Urinary bladder (tissue), 4 donors: ENCODE measurements at places on chromosomes 11 and 22. TPM values are rescaled to one million over a fixed set of nuclear protein-coding genes. Genes with fewer than 3 reads are reported as not detected.

CPT1A gene
- 20.4 TPM for total RNA-seq

RAB36 gene
- 2.0 TPM for total RNA-seq

LDLRAD3 gene
- 13.8 TPM for total RNA-seq

DNA sequence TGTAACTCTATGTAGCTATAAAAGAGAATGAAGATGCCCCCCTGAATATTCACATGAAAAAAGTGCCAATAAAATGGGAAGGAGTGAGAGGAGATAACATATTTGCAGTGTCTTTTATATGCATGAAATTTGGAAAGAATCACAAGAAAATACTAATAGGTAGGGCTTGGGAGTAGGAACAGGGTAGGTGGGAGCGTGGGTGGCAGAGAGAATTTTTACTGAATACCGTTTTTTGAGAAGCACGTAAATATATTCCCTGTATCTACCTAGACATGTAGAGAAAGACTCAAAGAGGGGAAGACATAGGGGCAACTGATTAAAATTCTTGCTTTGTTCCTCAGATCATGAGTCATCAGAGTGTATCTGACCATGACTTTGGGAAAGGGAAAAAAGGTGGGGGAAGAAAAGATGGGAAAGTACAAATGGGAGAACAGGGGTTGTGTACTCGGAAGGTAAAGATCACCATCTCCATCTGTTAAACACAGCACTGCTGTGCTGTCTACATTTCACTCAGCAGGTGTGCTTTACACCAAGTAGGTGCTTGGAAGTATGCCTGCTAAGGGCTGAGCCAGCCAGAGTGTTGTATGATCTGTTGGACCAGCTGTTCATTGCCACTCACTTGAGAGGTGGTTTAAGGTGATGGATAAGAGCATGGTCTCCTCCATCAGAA, 16.0 kb downstream of the PRR5L start:
- no peak for DNase-seq

DNA sequence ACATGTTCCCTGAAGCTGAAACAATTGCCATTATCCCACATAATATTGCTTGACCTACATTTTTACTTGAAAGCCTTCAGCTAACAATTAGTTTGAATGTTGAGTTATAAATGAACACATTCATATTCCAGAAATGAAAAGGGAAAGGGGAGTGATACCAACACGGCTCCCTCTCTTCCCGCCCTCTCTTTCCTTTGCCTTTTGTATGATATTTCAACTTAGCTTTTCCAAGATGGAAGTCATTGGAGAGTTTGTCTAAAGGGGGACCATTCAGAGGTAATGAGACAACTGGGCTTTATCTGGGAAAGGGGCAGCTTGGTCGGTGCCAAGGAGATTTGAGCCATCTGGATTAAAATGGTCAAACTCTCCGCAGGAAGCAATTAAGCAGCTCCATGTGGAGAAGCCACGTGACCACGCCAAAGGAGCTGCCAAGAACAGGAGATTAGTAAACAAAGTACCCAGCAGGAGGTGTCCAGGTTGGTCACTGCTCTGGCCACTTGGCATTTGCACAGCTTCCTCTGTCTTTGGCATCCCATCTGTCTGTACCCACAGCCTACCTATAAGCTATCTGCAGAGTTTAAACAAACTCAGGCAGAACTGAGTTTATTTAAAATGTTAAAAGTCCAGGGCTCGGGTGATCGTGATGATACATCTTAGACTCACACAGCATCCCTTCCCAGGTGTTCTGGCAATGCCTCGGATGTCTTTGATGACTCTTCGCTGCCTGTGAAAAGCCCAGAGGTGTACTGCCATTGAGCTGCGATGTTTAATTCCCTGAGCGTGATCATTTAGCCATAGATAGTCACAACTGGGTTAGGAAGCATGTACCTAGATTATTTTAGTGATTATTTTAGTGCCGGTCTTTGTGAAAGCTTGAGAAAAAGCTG, 735.9 kb downstream of the NTM start:
- no peak for DNase-seq

DNA sequence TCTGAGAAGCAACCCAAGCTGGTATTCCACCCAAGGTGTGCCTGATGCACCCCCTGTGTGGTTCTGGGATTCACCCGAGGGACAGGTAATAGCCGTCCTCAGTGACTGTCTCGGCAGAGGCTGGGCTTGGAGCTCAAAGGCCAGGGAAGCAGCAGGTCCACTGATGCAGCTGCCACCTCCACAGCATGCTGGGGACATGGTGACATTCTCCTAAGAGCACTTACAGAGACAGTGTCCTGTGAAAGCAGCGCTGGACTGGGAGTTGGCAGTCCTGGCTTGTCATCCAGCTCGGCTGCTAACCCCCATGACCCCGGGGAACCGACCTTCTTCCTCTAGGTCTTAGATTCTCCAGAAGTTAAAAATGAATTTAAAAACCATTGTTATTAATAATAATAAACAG, 72.8 kb downstream of the RPUSD4 start:
- no peak for DNase-seq

- DNase-seq, result no peak
These were observed 724.3 kb downstream of the TBC1D22A start for GRCh38 chr22:47486569-47487312.

DNA sequence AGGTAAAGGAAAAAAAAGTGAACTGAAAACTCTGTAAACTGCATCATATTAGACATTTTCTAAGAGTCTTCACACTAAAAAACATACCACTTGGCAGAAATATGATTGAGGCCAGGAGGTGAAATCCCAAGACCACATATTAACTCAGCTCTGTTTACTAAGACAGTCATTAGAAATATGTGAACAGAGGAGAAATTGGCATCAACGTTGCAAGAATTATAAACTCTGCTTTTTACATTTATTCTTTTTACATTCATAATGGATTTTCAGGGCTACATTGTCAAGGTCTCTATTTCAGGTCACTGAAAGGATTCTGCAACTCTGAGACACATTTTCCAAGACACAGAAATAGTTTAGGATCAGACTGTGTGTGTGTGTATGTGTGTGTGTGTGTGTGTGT, 1364.0 kb downstream of the LRRC4C start:
- no peak for DNase-seq

DNA sequence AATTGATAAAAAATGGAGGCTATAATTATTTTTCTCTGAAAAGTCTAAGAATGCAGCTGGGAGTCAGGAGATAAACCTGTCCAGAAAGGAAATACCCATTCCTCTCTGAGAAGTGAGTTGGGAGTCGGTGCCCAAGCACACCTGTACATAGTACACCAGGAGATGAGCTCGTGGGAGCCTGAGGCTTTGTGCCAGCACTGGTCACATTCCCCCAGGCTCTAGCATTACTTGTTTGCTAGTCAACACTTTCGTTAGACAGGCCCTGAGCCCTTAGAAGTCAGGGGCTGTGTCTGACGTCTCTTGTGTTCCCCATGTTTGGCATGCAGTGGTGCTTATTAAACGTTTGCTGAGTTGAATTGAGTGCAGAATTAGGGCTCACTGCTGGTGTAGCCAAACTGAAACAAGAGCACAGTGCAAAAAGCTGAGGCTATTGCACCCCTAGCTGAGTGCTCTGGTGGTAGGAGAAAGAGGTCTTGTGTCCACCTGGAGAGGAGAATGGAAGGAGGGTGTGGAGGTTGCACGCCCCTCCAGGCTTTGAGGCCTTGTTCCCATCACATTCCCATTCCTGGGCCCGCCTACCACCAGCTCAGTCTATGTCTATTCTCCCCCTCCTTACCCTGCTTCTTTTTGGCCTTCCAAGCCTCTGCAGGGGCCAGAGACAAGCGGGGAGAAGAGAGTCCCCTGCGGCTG, 6.8 kb downstream of the ROBO4 start:
- DNase-seq, result no peak

DNA sequence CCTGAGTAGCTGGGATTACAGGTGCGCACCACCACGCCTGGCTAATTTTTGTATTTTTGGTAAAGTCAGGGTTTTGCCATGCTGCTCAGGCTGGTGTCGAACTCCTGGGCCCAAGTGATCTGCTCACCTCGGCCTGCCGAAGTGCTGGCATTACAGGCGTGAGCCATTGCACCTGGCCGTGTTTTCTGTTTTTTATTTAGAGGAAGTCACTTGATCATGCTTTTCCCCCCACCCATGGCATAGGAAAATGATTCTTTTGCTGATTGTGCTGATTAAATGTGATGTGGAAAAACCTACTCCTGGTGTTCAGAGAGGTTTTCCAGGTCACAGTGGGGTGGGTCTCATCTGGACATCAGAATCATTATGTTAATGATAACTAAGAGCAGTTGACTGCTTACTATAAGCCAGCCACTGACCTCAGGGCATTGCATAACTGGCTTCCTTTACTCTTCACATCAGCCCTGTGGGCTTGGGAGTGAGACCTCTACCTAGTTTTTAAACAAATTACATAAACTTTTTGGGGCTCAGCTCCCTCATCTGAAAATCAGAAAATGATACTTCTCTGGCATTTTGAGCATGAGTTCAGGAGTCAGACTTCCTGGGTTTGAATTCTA, 71.0 kb downstream of the PTPRJ start:
- DNase-seq, result no peak
